Naive thymus-derived CD8-positive, alpha-beta T cell (primary cell): ENCODE measurements at places on chromosomes 16 and 17.

- DNase-seq: no peak
These were observed 27.2 kb downstream of the SPNS2 start for GRCh38 chr17:4525691-4526397.

DNA sequence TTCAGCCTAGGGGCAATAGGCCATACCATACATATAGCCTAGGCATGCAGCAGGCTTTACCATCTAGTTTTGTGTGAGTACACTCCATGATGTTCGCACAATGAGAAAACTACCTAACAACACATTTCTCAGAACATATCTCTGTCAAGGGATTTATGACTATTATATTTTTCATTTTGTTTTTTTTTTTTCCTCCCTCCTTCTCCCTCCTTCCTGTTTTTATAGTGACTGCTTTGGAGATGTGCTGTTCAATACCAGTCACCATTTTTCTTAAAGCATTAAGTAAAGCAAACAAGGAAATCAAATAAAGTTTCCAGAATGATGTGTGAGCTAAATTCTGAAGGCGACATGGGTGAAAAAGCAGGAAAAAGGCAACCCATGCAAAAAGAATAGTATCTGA lies 194.6 kb downstream of the STX8 start:
- no peak for DNase-seq

DNA sequence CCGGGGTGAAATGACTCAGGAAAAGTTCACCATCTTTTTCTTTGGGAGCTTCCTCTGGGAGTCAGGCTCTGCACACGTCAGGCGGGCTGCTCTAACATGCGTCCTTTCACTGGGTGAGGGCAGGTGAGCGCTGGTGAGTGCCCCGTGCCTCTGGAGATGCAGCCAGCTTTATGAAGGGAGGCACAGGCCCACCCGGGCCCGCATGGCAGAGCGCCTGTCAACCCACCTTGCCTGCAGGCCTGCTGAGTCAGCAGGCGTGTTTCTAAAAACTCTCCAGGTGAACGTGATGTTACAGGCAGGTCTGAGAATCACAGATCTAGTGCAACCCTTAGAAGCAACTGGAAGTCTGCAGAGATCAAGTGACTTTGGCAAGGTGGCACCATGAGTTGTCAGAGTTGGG lies 18.4 kb downstream of the MAP1LC3B start:
- no peak for DNase-seq

- no peak for DNase-seq
These were observed 14.4 kb downstream of the HSD17B2 start for GRCh38 chr16:82049484-82049883.

DNA sequence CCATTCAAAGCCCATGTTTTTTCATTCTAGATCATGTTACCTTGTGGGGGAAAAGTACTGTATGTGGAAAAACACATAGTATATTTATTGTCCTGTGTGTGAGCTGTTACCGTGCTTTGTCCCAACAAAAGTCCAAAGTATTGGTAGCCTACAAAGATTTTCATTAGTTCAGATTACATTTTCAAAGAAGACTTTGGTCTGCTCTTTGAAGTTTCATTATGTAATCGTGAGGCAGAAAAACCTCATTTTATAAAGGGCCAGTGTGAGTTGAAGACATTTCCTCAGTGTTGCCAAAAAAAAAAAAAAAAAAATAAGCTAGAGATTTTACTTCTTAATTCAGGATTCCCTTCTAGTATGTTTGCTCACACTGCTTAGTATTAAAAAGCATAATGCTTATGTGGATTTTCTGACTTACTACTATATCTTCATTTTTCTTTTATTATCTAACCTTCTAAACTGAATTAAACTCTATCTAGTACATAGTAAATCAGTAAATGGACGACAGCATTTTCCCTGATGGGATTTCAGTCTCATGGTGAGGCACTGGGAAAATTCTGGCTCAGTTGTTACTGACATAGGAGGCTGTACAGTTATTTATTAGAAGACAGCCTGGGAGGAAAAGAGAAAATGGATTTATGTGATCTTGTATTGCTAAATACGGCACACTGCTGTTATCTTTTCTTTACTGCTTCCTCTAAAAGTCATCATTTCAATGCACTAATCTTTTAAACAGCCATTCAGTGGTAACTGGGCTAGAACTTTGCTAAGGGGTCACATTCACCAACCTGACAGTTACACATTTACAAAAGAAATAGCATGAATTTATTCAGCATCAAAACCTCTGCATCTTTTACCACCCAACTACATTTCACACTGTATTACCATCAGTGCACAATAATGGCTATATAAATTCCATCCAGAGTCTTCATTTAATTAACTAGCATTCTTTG lies 100.6 kb downstream of the STXBP4 start:
- DNase-seq: no peak

DNA sequence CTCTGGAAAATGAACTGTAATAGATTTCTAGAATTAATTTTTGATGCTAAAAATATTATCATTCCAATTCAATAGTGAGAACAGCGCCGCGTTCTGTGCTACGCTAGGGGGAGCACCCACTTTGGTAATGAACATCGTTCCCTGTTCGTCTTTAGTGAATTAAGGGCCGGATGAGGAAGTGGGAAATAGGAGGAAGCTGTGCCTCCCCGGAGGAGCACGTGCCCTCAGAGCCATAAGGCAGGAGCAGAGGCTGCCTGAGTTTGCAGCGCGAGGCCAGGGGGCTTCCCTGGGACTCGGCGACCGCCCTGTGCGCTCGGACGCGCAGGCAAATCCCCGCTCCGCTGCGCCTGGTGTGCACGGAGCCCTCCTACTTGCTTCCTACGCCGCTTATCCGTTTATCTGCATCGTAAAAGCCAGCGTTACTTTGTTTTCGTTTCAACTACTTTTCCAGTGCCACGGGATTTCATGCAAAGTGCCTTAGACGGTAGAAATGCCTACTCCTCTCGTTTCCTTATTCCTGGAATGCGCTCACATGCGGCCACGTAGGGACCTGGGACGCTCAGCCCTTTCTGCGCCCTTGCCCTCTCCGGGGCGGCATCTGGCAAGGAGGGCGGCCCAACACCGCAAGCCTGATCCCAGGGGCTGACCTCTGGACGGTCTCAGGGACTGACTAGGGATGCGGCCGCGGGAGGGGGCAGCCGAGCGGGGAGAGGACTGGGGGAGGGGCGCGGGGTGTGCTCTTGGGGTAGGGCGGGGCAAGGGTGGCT lies 76.4 kb downstream of the KCNJ12 start:
- DNase-seq: peak; percentile 23

- peak; percentile 42 for DNase-seq
These were observed 14.9 kb upstream of the STAT3 start for GRCh38 chr17:42403150-42403549.

GRCh38 chr17:29039764-29040598 lies 3.0 kb upstream of the PIPOX start:
- no peak for DNase-seq

DNA sequence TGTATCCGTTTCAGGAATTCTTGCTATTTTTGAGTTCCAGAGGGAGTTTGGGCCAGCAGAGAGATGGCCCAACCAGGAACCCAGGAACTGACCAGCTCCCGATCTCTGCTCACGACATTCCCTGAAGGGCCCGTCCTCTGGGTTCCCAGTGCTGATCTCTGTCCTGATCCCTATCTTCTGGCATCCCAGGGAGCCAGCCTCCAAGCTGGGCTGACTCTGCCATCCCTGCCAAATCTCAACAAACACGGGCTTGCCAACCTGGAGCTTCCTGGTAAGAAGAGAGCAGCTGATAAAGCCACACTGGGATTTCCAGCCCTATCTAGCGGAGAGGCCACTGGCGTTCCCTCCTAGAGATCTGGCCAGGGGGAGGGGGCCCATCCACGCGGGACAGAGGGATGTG lies 16.2 kb downstream of the GPRC5B start:
- no peak for DNase-seq

GRCh38 chr16:19822533-19822932 lies 62.1 kb downstream of the GPRC5B start:
- DNase-seq: no peak

- DNase-seq: no peak
These were observed 944 bp upstream of the WFIKKN1 start for GRCh38 chr16:629833-630248.

GRCh38 chr17:8004899-8005298 lies 2.5 kb downstream of the GUCY2D start:
- DNase-seq: no peak

- DNase-seq: no peak
These were observed 840 bp upstream of the CD300LB start for GRCh38 chr17:74532115-74532514.

DNA sequence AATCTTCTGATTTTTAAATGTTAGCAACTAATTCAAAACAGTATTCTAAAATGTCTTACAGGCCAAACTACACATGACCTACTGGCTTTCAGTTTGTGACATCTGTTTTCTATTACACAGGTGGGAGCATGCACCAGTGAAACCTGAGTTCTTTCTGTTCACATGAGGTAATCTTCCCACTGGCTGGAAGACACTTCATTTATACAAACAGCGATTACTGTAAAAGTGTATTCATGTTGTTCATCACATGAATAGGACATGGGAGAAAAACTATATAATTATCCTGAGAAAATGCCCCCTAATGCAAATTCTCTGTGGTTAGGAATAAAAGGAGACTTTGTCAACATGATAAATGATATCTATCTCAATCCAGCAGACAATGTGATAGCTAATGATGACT lies 11.1 kb upstream of the PIK3R5 start:
- no peak for DNase-seq

DNA sequence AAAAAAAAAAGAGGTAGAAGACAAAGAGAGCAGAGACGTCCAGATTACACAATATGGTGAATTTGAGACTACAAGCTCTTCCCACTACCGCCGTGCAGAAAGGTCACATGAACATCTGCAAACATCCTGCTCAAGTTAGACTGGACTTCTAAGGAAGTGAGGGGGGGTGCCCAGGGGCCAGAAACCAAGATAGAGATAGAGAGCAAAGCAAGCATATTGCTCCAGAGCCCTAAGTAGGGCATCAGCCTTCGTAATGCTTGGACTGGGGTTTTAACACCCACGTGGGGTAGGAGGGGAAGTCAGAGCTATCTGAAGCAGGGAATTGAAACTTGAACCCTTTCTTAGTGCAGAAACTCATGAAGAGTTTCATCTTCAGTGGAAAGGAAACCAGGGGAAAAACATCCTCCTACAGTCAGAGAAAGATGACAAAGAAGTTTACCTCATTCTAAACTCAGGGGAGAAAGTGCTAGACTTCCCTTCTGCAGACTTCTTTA lies 8.7 kb downstream of the CLEC19A start:
- DNase-seq: no peak

- DNase-seq: no peak
These were observed 130.6 kb upstream of the TOX3 start for GRCh38 chr16:52677501-52677900.

- DNase-seq: no peak
These were observed 45.4 kb downstream of the WSB1 start for GRCh38 chr17:27339198-27339835.

DNA sequence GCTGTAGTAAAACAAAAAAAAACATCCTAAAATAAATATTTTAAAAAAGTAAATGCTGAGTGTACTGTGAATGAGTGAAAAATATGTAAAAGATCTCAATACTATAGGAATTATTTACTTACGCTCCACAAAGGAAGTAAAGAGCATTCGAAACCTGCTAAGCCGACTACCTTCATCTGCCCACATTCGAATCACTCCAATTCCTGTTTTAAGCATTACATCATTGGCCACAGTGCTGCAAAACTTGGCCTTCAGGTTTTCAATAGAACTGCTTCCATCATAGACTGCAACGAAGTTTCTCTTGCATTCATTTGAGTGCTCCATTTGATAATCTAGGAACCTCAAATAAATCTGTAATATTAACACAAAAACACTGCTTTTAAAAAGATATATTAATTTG lies 34.4 kb downstream of the NETO2 start:
- no peak for DNase-seq

- DNase-seq: no peak
These were observed 9.6 kb downstream of the FHOD1 start for GRCh38 chr16:67237396-67238277.

- no peak for DNase-seq
These were observed 5.2 kb upstream of the ALDOA start for GRCh38 chr16:30060346-30060745.

GRCh38 chr17:74610108-74610507 lies 13.4 kb downstream of the CD300E start:
- DNase-seq: no peak
